ENCODE measurements at places on chromosomes 5 and 9. TPM values are rescaled to one million over a fixed set of nuclear protein-coding genes. Genes with fewer than 3 reads are reported as not detected.
A peak's percentile ranks its signal among the peaks of the same experiment; 100 is the strongest.

DNA sequence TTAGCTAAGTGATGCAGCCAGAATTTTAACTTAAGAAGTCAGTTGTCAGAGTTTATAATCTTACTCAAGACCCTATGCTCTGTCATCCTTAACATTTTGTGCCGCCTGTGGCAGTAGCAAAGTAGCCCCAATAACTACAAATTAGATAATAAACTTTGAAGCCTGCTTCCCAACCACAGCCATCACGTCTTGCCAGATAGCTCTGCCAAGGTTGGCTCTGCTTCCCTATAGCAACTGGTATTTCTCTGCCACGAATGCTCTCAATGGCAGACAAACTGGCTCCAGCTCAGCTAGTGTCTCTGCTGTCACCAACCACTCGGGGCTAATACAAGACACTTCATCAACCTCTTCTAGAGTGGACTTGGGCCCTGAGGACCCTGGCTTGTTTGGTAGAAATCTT is 576.1 kb downstream of the CDH12 start:
- H3K36me3 ChIP-seq, result no peaks in the 10 kb centered on the region
- H3K4me3 ChIP-seq, result no peak overlapping the region
- DNase-seq, result no peak
- no peaks in the 10 kb centered on the region for H3K4me1 ChIP-seq
- H3K27ac ChIP-seq, result no peak overlapping the region
- no peaks in the 10 kb centered on the region for H3K27me3 ChIP-seq

DNA sequence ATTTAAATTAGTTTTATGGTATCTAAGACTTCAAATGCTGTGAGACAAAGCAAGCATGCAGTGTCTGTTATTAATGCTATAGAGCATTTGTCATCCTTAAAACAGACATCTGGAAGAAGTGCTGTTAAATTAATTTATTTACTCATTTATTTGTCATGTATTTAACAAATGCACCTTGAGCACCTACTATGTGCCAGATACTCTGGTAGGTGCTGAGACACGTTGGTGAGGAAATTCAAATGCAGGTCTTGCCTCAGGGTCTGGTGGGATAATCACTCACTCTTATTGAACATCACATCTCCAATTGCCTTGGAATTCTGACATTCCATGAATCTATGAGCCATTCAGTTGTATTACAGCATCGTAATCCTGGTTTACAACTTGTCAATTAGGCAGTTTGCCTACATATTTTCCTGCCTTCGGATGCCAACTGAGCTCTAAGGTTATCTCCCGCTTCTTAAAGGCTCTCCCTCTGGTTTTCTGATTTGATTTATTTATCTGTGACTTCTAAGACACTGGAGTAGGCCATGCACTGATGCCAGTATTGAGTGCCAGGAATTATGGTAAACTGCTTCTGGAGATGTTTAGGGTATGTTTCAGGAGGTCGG is 56.0 kb upstream of the RPS23 start:
- no peaks in the 10 kb centered on the region for H3K27me3 ChIP-seq
- no peak for DNase-seq
- H3K27ac ChIP-seq, result no peak overlapping the region

- H3K4me1 ChIP-seq, result peaks cover 40% of the 10 kb centered on the region
- H3K27me3 ChIP-seq, result peaks cover 100% of the 10 kb centered on the region
- H3K4me3 ChIP-seq, result no peak overlapping the region
- no peaks in the 10 kb centered on the region for H3K36me3 ChIP-seq
Observed at GRCh38 chr5:171317230-171317629, 8.2 kb downstream of the TLX3 start.

Gene LCN6
- total RNA-seq, result 2.9 TPM

DNA sequence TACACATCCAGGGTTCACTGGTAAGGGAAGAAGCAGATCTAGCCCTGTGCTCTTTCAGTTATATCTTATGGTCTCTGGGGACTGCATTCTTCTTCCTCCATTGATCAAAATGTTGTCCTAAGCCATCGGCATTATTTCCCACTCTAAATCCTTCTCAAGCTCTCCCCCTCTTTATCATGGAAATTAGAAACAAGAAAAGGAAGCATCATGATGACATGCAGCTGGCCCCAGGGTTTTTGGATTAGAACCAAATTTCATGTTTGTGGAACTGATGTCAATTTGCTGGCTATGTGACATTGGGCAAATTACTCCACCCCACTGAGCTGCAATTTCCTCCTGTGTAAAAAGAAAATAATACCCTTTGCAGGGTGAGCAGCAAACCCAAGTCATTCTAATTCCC is 39.5 kb downstream of the MFAP3 start:
- H3K4me1 ChIP-seq, result no peaks in the 10 kb centered on the region
- no peak for DNase-seq
- H3K27ac ChIP-seq, result no peak overlapping the region
- H3K4me3 ChIP-seq, result no peak overlapping the region
- H3K27me3 ChIP-seq, result no peaks in the 10 kb centered on the region
- H3K36me3 ChIP-seq, result no peaks in the 10 kb centered on the region

Gene GSN
- total RNA-seq, result 986 TPM

GRCh38 chr5:150389531-150390266 is 23.0 kb downstream of the CD74 start:
- no peaks in the 10 kb centered on the region for H3K36me3 ChIP-seq
- no peak overlapping the region for H3K27ac ChIP-seq
- H3K4me3 ChIP-seq, result no peak overlapping the region
- DNase-seq, result no peak
- no peaks in the 10 kb centered on the region for H3K27me3 ChIP-seq

Gene MORN5
- total RNA-seq, result not detected

DNA sequence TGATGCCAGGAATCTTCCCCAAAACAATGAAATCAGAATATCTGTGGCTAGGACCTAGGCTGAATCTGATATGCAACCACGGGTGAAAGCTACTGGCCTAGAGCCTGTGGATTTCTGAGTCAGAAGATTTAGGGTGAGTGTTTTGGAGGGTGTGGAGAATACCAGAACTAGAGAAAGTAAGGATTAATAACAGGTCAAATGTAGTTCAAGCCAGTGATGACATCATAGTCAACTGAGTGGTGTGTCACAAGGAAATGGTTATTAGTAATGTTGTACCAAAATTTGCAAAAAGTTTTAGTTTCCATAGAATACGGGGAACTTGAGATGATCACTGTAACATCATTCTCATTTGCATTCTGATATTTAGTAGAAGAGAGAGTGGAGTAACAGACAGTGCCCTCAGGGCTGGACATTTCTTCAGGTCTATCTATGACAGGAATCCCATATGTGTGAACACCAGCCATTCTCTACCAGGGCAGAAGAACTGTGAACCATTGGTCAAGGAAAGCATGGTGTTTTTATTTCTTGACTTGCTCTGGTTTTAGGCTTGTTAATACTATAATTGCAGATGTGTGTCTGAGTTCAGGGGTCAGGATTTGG is 3.7 kb downstream of the GALNT12 start:
- DNase-seq, result no peak
- H3K4me1 ChIP-seq, result peaks cover 39% of the 10 kb centered on the region
- H3K27ac ChIP-seq, result peak overlapping the region; percentile 89
- H3K36me3 ChIP-seq, result no peaks in the 10 kb centered on the region
- no peak overlapping the region for H3K4me3 ChIP-seq

DNA sequence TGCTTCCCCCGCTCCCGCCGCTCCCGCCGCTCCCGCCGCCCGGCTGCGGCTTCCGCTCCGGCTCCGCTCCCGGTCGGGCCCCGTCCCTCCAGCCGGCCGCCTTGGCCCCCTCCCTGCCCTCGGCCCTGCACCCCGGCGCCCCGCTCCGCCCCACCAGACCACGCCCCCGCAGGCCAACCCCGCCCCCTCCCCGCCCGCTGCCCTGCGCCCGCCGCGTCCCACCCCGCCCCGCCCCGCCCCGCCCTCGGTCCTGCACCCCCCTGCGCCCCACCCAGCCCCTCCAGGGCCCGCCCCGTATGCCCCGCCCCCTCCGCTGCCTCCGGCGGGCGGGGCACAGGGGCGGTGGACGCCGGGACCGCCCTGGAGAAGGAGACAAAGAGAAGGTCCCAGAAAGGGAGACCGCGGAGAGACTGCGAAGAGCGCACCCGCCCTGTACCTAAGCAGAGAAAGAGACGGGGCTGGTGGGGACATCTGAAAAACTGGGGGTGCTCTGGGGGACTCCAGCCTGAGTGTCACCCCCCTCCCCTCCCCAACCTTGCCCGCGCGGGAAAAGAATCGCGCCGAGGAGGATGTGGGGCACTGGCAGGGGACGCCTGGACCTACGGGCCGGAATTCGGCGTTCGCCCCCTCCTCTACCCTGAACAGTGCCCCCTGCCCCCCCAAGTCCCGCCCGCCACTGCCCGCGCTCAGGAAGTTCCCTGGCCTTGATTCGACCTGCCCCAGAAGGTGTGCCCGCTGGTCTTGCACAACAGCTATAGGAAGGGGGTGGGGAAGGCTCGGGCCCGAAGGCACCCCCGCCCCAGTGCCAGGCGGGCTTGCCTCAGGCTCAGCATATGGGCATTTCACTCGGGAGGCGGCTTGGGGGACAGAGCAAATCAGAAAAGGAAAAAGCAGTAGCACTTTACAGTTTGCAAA is 42.8 kb upstream of the STXBP1 start:
- peak overlapping the region; percentile 95 for H3K4me3 ChIP-seq
- peak overlapping the region; percentile 97 for H3K27ac ChIP-seq
- peak; percentile 88 for DNase-seq
- H3K36me3 ChIP-seq, result no peaks in the 10 kb centered on the region
- H3K4me1 ChIP-seq, result peaks cover 57% of the 10 kb centered on the region
- H3K27me3 ChIP-seq, result no peaks in the 10 kb centered on the region

Gene PCDHA9
- total RNA-seq, result 0.48 TPM

- no peak overlapping the region for H3K27ac ChIP-seq
- no peaks in the 10 kb centered on the region for H3K36me3 ChIP-seq
- no peak overlapping the region for H3K4me3 ChIP-seq
- H3K27me3 ChIP-seq, result no peaks in the 10 kb centered on the region
Observed at GRCh38 chr5:89208811-89209210, 325.8 kb upstream of the MEF2C start.

DNA sequence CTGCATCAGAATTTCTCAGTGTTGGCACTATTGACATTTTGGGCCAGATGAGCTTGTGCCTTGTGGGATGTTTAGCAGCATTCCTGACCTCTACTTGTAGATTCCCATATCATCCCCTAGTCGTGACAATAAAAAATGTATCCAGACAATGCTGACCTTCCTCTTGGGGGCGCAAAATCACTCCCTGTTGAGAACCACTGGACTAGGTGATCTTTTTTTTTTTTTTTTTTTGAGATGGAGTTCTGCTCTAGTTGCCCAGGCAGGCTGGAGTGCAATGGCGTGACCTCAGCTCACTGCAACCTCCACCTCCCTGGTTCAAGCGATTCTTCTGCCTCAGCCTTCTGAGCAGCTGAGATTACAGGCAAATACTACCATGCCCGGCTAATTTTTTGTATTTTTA is 22.6 kb downstream of the STXBP1 start:
- no peak for DNase-seq
- no peaks in the 10 kb centered on the region for H3K36me3 ChIP-seq
- H3K4me1 ChIP-seq, result peaks cover 16% of the 10 kb centered on the region
- no peaks in the 10 kb centered on the region for H3K27me3 ChIP-seq
- H3K4me3 ChIP-seq, result no peak overlapping the region

Gene NAIF1
- total RNA-seq, result 23.2 TPM

GRCh38 chr5:149563466-149563865 is 12.2 kb upstream of the CSNK1A1 start:
- peaks cover 12% of the 10 kb centered on the region for H3K4me1 ChIP-seq
- no peaks in the 10 kb centered on the region for H3K36me3 ChIP-seq
- no peaks in the 10 kb centered on the region for H3K27me3 ChIP-seq
- H3K27ac ChIP-seq, result peak overlapping the region; percentile 79
- H3K4me3 ChIP-seq, result no peak overlapping the region

Gene SLCO6A1
- not detected for total RNA-seq

DNA sequence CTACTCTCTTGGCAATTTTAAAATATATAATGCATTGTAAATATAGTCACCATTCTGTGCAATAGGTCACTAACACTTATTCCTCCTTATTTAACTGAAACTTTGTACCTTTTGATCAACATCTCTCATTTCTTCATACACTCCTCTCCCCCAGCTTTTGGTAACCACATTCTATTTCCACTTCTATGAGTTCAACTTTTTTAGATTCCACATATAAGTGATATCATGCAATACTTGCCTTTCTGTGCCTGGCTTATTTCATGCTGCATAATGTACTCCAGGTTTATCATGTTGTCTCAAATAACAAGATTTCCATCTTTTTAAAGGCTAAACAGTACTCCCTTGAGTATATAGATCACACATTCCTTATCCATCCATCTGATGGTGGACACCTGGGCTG is 188.8 kb downstream of the NXNL2 start:
- H3K27ac ChIP-seq, result no peak overlapping the region
- H3K4me1 ChIP-seq, result no peaks in the 10 kb centered on the region
- no peaks in the 10 kb centered on the region for H3K27me3 ChIP-seq
- H3K36me3 ChIP-seq, result no peaks in the 10 kb centered on the region
- no peak for DNase-seq

DNA sequence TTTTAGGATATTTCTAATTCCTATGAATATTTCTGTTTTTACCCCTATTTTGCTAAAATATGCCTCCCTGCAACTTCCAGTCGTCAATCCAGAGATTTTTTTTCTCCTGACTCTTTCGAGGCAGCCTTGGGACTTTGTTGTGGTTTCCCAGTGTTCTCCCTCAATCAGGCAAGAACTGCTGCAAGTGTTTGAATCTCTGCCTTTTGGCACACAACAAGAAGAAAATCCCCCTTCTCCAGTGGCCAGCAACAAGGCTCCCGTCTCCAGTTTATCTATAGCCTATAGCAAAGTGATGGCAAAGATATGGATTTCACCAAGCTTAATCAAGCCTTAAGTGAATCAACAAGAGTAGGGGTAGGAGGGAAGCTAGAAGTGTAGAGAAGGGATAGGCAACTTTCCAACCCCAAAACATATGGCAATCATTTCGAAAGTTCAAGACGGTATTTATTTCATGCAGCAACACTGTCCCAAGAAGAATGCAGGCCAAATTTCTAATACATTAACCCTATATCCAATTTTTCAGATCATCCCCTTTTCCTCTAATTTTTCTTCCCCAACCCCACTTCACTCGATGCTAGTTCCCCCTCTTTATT is 37.7 kb upstream of the PAPPA start:
- no peak overlapping the region for H3K27ac ChIP-seq
- no peak for DNase-seq
- H3K36me3 ChIP-seq, result no peaks in the 10 kb centered on the region
- H3K4me3 ChIP-seq, result no peak overlapping the region
- no peaks in the 10 kb centered on the region for H3K27me3 ChIP-seq
- H3K4me1 ChIP-seq, result no peaks in the 10 kb centered on the region

DNA sequence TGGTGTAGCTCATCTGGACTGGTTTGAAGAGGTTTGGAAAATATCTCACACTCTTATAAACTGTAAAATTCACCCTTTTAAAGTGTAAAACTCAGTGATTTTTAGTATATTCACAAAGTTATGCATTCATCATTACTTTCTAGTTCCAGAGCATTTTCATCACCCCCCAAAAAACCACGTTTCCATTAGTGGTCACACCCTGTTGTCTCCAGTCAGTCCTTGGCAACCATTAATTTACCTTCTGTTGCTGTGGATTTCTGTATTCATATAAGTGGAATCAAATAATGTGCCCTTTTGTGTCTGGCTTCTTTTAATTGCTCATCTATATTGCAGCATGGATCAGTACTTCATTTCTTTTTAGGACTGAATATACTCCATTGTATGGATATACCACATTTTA is 18.4 kb downstream of the NIPBL start:
- H3K27me3 ChIP-seq, result no peaks in the 10 kb centered on the region
- DNase-seq, result no peak
- no peak overlapping the region for H3K4me3 ChIP-seq
- no peak overlapping the region for H3K27ac ChIP-seq
- H3K36me3 ChIP-seq, result no peaks in the 10 kb centered on the region
- H3K4me1 ChIP-seq, result peaks cover 3% of the 10 kb centered on the region

Gene NSUN2
- 77.1 TPM for total RNA-seq

Gene OBP2B
- total RNA-seq, result not detected

- H3K4me3 ChIP-seq, result no peak overlapping the region
- H3K27ac ChIP-seq, result no peak overlapping the region
- no peak for DNase-seq
- H3K36me3 ChIP-seq, result no peaks in the 10 kb centered on the region
- H3K27me3 ChIP-seq, result no peaks in the 10 kb centered on the region
Observed at GRCh38 chr5:14767735-14768507, 103.4 kb downstream of the OTULIN start.

Data from transverse colon (tissue), 4 donors.